CD4-positive, alpha-beta T cell treated with Interleukin-10 for 1 hour (primary cell): ENCODE measurements at places on chromosomes 7 and 10.

GRCh38 chr7:100799037-100799896, 28.1 kb downstream of the EPHB4 start:
- DNase-seq, result peak; percentile 56

GRCh38 chr10:69786791-69787190, 14.9 kb upstream of the COL13A1 start:
- peak; percentile 3 for DNase-seq

DNA sequence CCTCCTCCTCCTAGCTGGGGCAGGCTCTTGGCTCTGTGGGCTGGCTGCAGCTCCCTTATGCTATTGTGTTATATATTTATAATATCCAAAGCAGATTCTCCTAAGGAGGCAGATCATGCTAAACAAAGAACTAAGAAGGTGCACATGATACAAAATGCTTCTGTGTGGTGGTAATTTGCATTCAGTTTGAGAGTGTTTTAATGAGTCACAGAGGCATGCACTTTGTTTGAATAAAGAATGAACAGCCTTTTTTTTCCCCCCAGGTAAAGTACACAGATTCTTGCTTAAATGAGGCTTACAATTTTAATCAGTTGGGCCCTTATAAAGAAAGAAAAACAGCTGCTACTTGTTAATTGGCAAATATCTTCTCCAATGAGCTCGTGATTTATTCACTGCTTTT, 95.0 kb downstream of the FANK1 start:
- no peak for DNase-seq

DNA sequence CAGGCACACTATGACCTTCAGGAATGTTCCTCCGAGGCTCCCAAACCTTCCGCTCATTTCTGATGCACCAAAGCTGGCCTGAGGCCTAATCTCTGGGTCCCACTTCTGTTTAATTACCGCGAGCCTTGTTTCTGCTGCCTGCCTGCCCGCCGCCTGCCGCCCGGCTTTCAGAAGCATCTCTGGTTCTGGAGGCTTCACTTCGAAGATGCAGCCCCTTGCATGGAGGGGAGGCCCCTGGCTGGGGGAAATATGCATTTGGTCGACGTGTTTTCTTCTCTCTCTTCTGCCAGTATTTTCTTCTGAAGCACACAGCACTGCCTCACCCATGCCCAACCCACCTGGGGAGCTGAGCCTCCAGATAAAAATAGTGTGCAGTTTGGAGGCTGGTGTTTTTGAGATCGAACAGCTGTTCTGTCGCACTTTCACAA, 166.9 kb downstream of the PAXIP1 start:
- no peak for DNase-seq

DNA sequence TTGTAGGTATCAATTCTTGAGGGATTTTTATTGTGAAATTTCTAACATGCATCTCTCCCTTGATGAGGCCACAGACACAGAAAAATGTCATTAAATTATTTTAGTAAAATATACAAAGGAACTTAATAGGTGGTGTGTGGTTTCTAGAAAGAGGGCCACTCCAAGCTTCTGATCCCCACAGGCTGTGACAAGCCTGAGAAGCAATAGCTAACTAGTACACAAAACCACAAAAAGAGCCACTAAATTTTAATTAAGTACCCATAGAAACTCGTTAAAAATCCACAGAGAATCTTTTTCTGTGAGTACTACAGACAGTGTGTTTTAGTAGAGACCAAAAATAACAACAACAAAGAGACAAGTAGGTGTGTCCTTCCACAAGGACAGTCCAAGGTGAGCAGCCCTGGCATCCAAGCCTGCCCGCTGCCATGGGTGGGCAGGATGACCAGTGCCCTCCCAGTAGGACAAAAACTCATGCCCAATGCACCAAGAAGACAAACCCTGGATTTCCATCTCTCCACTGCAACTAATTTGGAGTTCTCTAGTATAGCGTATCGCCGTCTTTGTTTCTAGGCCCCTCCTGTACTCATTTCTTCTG, 81.0 kb downstream of the RNF216 start:
- DNase-seq, result no peak

DNA sequence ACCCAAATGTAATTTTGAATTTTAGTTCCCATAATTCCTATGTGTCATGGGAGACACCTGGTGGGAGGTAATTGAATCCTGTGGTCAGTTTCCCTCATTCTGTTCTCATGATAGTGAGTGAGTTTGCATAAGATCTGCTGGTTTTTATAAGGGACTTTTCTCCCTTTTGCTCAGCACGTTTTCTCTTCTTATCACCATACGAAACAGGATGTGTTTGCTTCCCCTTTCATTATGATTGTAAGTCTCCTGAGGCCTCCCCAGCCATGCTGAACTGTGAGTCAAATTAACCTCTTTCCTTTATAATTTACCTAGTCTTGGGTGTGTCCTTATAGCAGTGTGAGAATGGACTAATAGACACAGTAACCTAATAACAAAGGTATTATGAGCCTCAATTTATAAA, 36.1 kb upstream of the ZNF736 start:
- no peak for DNase-seq

GRCh38 chr7:36303202-36304098, 86.2 kb upstream of the ANLN start:
- no peak for DNase-seq

GRCh38 chr7:140025241-140025640, 37.5 kb downstream of the PARP12 start:
- DNase-seq, result no peak

GRCh38 chr10:47050618-47051455, 139.6 kb downstream of the PTPN20 start:
- no peak for DNase-seq

- DNase-seq, result no peak
Measured at GRCh38 chr7:37427276-37427940, 21.3 kb downstream of the ELMO1 start.

- no peak for DNase-seq
Measured at GRCh38 chr7:133623721-133624120, 370.8 kb downstream of the EXOC4 start.

DNA sequence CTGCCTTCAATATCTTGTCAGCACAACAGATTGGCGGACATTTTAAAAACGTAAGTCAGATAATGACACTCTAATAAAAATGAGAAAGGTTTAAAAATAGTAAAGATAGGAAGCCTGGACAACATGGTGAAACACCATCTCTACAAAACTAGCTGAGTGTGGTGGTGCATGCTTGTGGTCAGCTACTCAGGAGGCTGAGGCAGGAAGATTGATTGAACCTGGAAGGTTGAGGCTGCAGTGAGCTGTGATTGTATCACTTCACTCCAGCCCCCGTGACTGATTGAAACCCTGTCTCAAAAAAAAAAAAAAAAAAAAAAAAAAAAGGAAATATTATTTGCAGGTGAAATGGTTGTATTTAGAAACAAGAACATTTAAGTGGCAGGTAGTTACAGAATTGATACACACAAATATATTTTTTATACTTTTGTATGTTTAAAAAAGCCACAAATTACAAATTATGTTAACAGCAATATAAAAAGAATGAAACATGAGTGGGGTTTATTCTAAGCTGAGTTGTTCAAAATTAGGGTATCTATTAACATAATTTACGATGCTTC, 141.9 kb downstream of the ADK start:
- no peak for DNase-seq

DNA sequence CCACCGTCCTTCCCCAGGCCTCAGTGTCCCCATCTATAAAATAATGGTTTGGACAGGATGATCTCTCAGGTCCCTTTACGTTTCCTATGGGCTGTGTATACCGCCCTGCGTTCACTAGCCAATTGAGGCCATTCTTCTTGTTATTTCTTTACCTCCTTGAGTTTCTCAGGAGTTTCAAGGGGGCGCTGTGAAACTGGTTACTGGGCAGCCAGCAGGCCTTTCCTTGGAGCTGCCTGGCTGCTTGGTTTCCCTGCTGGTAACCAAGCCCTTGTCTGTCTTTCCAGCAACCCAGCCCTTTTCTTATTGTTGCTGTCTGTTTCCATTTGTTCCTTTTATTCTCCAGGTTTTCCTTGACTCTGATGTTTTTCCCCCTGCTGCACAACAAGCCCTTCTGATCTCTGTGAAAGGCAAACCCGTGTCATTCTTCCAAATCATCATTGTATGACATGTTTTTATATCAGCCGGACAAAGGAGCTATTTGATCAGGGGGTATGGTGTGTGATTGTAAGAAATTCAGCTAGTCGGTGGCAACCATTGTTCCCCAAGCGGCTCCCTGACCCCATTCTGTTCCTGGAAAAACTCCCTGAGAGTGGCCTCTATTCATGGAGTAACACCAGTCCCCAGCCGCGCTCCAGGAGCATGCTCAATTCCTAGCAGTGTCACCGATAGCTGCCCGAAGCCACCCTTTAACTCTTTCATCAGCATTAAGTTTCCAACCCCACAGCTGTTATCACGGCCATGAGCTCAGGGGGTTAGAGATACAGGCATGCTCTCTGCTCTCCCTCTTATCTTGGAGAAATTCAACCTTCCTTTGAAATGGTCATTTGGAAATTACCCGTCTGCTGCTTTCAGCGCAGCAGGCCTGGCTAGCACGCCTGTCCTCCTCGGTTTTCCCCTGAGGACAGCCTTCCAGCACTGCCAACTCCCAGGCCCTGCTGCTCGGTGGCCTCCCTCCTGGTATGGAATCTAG, 26.6 kb downstream of the FGF8 start:
- no peak for DNase-seq

- no peak for DNase-seq
Measured at GRCh38 chr10:66834802-66835201, 91.0 kb upstream of the LRRTM3 start.

DNA sequence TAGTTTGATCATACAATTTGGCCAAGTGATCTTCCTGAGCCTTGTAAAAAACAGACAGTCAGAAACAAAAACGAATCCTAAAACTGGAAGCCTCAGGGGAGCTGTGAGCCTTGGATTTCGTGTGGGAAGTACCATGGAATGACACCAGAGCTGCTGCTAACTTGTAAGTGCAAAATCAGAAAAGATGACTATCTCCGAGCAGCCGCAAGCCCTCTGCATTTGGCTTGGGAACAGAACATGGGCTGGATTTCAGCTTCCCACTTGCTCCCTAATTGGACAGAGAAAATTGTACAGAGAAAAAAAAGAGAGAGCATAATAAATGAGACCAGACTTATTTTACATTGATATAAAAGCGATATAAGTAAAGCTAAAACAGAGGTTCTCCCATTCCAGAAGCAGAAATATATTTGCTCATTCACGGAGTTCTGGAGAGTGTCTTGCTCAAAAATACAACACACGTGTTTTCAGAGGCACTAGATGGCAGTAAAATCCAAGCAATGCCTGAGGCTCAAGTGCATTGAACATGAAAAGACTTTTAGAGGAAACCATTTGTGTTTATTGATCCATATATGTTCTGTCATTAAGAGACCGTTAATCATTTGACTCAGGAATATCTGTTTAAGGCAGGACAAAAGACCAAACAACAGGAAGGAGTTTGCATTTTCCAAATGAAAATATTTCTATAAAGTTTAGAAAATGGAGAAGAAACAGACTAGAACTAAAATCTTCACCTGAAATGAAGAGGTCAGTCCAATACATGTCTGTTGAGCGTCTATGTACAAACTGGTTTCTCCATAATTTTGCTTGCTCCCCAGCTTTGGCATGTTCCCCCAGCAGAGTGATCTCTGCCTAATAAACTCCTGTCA, 78.3 kb upstream of the SLC26A5 start:
- no peak for DNase-seq

DNA sequence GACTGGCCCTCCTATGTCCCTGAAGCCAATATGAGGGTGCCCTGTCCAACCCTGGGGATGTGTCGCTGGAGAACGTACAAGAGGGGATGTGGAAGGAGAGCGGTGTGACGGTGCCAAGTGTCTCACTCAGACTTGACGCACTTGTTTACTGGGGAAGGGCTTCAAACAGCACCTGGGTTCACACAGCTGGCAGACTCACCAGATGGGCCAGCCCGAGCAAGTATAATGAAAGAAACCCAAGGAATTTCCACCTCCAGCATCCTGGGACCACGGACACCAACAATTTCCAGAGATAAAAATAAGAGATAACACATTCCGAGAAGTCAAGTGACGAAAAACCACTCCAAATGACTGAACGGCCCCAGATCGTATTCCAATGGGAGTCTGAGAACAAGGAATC, 5.3 kb downstream of the ATP5MF start:
- DNase-seq, result no peak

GRCh38 chr10:96389785-96390184, 31.0 kb upstream of the OPALIN start:
- no peak for DNase-seq

DNA sequence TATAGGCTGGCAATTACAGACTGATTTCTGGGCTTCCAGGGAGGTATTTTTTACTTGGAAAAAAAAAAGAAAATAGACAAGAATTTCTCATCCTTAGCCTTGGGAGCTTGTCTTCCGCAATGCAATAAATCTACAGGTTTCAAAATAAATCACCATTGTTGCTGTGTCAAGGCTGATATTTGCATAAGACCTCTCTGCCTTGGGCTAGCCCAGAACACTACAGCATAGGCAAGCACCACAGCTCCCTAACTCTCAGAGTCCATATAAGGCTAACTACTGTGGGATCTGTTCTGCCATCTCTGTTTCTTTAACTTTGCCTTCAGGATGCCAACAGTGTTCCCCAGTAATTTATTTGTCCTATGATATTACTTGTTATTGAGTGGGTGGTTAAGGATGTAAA, 64.4 kb downstream of the ZWINT start:
- no peak for DNase-seq

DNA sequence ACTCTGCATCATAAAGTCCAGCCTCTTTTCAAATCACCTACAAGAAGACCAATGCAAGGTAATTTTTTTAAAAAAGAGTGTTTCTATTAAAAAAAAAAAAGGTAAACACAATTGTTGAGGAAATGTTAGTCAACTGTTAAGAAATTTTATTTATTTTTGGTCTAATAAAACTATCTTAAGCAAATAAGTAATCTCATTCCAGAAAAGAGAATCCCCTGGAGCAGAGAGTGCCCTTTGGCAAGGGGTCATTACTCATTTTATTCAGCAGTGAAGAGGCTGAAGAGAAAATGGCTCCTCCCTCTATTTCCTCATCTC, 63.4 kb upstream of the GSDME start:
- no peak for DNase-seq

- no peak for DNase-seq
Measured at GRCh38 chr10:115003396-115003795, 65.4 kb downstream of the TRUB1 start.
